ENCODE measurements at places on chromosomes 3 and 15. TPM values are rescaled to one million over a fixed set of nuclear protein-coding genes. Genes with fewer than 3 reads are reported as not detected.

- no peak for DNase-seq
These were observed 327.9 kb upstream of the CTNNB1 start for GRCh38 chr3:40871394-40871793.

- DNase-seq, result no peak
These were observed 71.4 kb downstream of the SPSB4 start for GRCh38 chr3:141122455-141123030.

DNA sequence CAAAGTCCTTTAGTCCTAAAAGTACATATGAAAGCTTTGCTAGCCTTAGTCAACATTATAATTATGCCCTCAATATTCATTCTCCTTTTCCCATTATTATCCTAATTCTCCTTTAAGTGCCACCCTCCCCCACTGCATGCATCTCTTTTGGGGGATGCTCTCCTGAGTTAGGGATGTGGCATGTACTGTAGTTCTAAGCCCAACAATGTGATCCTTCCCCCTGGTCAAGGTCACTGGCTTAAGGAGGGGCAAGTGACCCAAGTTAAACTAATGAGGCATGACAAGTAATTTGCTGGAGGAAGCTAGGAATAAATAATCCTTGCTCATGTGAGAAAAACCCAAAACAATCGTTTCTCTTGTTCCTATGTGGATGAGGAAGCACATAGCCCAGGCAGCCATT is 343.9 kb upstream of the SUCLG2 start:
- no peak for DNase-seq

The PCSK6 gene
- total RNA-seq, result 0.57 TPM

DNA sequence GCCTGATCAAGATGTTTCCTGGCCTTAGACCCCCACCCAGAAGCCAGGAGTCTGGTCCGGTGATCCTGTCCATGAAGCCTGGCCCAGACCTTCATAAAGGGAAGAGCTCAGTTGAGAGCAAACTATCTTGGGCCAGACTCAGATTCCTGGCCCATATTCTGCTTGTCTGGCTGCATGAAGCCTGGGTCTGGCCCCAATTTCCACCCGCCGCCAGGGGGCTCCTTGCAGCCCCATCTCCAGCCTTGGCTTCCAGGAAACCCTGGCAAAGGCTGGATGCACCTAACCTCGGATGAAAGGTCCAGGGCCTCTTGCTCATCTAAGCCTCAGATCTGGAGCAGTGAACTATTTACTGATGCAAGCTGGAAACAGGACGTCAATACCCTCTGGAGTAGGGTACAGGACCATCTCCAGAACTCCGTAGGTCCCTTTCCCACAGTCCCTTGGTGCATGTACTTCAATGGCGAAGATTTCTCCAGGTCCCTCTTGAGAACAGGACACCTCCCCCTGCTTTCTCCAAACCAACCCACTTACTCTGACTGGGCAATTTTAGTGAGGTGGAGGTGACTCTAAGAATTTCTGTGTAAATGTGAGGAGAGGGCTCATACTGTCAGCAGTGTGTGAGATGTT is 5.6 kb downstream of the FOXL2 start:
- peak; percentile 27 for DNase-seq

DNA sequence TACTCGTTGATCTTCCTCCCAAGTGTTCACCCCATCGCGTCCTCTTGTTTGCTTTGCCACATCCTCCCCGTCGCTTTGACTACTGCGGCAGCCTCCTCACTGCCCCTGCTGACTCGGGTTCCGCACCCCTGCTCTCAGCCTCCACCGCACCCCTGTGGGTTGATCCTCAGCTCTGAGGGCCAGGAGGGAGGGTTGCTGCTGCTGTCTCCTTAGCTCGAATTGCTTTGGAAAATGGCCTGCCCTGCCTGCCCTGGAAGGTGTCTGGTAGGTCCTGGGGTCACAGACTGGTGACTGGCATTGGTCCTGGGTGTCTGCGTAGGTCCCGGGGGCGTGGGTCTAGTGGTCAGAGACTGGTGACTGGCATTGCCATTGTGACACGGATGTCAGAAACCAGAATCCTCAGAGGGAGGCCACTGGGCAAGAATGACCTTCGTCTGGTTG is 9.4 kb downstream of the MUC4 start:
- peak; percentile 30 for DNase-seq

The GOLGA6L10 gene
- 0.49 TPM for total RNA-seq

The FSIP1 gene
- 0.65 TPM for total RNA-seq

- no peak for DNase-seq
These were observed 5.6 kb upstream of the NCEH1 start for GRCh38 chr3:172716476-172716875.

DNA sequence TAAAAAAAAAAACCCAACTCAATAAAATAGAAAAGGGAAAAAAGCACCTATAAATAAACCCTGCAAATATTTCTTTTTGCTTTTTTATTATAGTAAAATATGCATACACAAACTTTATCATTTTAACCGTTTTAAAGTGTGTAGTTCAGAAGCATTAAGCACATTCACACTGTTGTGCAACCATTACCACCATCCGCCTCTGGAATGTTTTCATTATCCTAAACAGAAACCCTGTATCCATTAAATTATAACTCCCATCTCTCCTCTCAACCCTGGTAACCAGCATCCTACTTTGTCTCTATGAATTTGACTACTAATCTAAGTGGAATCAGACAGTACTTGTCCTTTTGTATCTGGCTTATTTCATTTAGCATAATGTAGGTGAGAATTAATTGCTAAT is 15.0 kb downstream of the CDCP1 start:
- DNase-seq, result no peak

DNA sequence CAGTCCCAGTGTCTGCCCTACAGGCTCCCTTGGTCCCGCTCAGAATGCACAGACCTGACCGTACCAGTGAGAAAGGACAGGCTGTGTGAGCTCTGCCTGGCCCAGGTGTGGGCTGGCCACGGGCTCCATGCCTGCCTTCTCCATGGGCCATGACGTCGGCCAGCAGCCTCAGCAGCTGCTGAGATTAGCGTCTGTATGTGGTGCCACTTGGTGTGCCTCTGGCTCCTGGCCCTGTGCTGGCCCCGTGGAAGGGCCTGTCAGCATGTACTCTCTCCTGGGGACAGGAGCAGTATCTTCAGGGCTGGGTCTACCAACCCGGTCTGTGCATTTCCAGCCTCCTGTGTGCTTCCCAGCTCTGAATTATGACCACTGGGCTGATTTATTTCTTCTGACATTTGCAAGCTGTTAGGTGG is 25.7 kb downstream of the KLF13 start:
- no peak for DNase-seq

- no peak for DNase-seq
These were observed at the start of gene MAGEL2 for GRCh38 chr15:23647421-23648370. Gene MAGEL2, minus strand, starts transcription at chr15:23647867. Its CDS starts 125 bp downstream, at chr15:23647742.

- peak; percentile 36 for DNase-seq
These were observed 20.5 kb downstream of the SLC35A5 start for GRCh38 chr3:112582244-112582874.

The TNFSF10 gene
- 6.8 TPM for total RNA-seq

DNA sequence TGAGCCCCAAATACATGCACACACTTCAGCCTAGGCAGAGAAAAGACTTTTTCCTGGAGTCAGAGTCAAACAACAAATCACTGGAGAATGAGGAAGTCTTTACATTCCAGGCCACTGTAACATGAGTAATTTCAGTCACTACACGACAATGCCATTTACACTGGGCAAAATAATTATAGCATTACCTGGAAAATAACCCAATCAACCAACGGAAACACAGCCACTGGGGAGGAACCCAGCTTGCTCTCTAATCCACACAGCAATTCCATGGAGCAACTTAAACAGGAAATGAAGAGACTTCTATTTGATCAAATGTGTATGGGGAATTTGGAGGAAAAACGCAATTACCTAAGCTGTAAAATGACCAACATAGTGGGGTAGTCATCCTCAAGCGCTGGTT is 15.2 kb downstream of the FSTL1 start:
- DNase-seq, result no peak

DNA sequence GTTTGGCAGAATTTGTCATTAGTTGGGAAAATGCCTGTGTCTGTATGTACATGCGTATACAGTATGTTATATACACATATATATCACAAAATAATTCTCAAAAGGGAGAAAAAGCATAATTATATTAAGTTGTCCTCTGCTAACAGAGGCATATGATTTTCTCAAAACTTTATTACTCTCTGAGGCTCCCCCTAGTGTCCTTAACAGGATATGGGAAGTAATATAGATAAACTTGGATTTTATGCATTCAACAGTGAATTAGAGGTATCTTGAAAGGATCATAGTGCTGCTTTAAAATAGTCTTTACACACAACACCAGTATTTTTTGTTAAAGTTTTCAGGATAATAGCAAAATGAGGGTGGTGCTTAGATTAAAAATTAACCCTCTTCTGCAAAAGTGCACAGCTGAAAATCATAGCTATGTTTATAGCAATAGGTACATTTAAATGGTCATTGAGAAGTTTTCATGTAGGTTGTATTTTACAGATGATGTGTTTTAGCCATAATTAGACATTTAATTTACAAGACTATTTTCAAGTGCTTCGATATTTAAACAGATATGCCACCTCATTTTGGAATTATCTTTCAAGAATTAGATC is 454.0 kb upstream of the ROBO2 start:
- peak; percentile 10 for DNase-seq

DNA sequence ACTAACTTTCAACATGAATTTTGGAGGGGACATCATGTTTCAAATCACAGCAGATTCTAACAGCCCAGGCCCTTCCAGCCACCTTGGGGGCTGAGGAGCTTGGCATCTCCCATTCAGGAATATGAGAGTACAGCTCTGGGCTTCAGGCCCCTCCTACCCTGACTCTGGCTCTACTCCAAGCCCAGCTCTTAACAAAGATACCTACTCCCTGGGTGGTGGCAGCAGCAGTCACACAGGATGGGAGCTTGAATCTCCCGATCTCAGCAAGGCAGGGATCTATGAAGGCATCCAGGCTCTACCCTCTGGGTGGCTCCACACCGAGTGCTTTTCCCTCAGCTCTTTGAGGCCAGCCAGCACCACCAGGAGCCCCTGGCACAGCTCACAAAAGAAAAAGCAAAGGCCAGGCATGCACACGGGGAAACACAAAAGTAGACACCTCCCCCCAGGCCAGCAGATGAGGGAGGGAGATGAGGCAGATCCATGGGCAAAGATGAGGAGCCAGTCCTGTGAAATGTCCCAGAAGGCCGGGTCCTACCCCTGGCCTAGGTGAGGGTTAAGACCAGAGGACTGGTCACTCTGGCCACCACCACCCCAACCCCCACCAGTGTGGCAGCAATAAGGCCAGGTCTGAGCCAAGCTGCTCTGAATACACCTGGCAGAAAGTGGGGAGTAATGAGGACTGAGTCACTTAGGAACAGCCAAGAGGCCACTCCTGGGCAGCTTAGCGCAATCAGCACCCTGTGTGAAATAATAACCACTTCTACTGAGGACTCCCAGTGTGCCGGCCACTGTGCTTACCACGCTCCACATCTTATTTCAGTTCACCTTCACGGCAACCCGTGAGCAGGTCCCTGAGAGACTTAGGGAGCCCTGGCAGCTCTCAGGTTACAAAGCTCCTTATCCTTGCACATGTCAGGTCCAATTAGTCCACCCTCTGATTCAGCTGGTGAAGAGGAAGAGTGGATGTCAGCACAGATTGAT is 24.3 kb downstream of the PLA2G4F start:
- no peak for DNase-seq

DNA sequence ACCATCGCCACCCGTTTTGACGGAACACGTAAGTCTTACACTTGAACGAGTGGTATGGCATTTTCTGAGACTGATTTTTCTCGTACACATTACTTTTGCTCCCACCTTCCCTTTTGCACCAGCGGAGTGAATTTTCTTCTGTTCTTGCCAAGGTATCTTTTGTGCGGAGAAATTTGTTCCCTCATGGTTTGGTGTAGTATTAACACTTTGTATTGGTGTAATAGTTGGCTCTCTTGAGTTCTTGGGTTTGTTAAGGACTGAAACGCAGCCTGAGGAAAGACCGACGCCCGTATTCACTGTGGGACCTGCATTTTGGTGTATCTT is 420 bp downstream of the KCNH8 start:
- DNase-seq, result no peak

The CATSPER2 gene
- 17.0 TPM for total RNA-seq

The DYNLT2B gene
- 25.5 TPM for total RNA-seq

The ZIC1 gene
- total RNA-seq, result not detected

DNA sequence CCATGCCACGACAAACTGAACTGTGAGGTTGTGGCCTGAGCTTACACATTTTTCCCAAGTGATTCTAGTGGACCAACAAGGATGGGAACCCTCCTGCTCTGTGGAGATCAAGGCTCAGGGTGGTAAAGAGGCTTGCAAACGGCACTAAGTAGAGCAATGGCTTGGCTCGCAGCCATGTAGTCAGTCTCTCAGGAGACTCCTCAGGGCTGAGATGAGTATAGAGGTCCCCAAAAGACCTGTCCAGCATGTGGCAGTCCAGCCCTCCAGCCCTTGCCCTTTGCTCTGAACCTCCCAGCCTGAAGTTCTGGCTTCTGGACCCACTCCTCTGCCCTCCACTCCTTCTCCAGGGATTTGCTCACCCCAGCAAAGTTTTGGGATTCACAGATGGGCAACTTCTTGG is 8.3 kb upstream of the CAMP start:
- no peak for DNase-seq

- DNase-seq, result peak; percentile 77
These were observed 14.4 kb downstream of the ATP13A3 start for GRCh38 chr3:194472290-194472920.

GRCh38 chr15:27428151-27428550 is 457.2 kb downstream of the GABRG3 start:
- DNase-seq, result no peak

The ITIH1 gene
- not detected for total RNA-seq

DNA sequence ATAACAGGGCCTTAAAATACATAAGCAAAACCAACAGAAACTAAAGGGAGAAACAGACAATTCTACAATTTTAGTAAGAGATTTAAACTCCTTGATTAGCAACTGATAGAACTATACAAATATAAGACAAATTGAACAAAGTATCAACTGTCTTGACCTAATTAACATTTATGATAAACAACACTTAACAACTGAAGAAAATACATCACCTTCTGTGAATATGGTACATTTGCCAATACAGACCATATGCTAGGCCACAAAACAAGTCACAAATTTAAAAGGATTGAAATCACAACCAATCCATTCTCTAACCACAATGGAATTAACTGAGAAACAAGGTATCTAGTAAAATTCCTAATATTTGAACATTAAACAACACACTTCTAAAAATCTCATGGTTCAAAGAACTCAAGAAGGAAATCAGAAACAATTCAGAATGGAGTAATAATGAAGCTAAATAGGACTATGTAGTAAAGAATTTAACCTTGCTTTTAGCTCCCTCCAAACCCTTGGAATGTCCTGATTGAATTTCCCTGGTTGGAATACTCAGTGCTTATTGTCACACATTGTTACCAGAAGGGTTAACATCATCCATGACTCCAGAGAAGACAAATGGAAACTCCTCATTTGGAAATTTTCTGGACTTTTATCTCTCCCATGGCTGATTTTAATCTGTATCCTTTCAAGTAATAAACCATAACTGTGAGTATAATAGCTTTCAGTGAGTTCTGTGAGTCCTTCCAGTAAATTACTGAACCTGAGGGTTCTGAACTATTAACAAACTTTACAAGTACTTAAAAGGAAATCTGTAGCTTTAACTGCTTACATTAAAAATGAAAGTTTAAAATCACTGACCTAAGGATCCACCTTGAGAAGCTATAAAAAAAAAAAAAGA is 88.8 kb downstream of the DLG1 start:
- no peak for DNase-seq

Data from OCI-LY7 (cell line).